RWPE2 (cell line): ENCODE measurements at places on chromosomes 7 and 10.

- H3K4me3 ChIP-seq, result no peak overlapping the region
- no peak for DNase-seq
- H3K27ac ChIP-seq, result no peak overlapping the region
These were observed 41.3 kb downstream of the C10orf105 start for GRCh38 chr10:71678057-71678805.

DNA sequence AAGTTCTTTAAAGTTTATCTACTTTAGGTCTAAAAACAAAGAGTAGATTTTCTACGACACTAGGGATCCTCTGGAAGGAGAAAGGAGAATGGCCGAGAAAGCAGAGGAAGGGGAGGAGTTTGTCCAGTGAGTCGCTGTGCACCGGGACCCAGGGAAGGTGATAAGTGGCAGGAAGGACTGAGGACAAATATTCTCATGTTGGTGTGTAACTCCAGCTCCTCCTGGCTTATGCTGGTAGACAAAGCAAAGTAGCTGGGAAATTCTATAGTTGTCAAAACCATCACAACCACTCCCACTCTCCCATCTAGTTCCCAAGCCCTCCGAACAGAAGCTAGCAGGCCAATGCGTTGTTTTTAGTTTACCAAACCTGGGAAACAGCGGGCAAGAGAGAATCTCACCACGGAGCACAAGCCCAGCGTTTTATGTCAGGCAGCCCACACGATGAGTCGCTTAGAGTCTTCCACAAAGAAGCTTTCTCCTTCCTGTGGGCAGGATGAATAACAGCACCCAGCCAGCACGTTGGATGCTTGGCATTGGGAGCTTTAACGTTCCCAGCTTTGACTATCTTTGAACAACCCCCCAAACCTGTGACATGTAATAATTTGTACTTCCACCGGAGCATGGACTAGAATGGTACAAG, 32.9 kb upstream of the JCAD start:
- no peaks in the 10 kb centered on the region for H3K27me3 ChIP-seq
- no peaks in the 10 kb centered on the region for H3K4me1 ChIP-seq
- no peak overlapping the region for H3K4me3 ChIP-seq
- DNase-seq, result no peak

GRCh38 chr10:102001435-102002068, 54.4 kb downstream of the ARMH3 start:
- no peak overlapping the region for H3K27ac ChIP-seq
- no peak overlapping the region for H3K4me3 ChIP-seq
- peaks cover 35% of the 10 kb centered on the region for H3K36me3 ChIP-seq
- no peaks in the 10 kb centered on the region for H3K4me1 ChIP-seq
- no peak for DNase-seq

DNA sequence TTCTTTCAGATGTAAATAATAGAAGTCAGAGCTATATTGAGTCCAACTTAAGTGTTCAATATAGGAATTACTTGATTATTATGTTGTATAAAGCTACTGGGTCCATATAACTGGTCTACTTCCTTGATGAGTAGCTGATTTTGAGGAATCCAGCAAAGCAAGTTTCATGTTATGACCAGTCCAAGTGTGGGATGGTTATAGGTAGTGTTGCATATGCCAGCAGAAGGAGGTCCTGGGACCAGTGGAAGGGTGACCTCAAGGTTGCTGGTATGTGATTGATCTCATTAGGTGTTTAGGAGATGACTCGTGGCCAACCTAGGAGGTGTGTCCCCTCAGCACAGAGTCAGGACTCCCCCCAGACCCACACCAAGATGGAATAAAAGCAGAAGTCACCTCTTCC, 551.5 kb downstream of the KCNMA1 start:
- H3K27ac ChIP-seq, result no peak overlapping the region
- no peaks in the 10 kb centered on the region for H3K36me3 ChIP-seq
- no peaks in the 10 kb centered on the region for H3K27me3 ChIP-seq
- DNase-seq, result no peak
- no peak overlapping the region for H3K4me3 ChIP-seq

- no peaks in the 10 kb centered on the region for H3K27me3 ChIP-seq
- H3K4me1 ChIP-seq, result no peaks in the 10 kb centered on the region
- no peaks in the 10 kb centered on the region for H3K36me3 ChIP-seq
- H3K27ac ChIP-seq, result no peak overlapping the region
- no peak overlapping the region for H3K4me3 ChIP-seq
These were observed 283.6 kb downstream of the SUGCT start for GRCh38 chr7:40418448-40418847.

- no peak for DNase-seq
- peaks cover 2% of the 10 kb centered on the region for H3K27me3 ChIP-seq
- H3K27ac ChIP-seq, result no peak overlapping the region
- H3K4me3 ChIP-seq, result no peak overlapping the region
- H3K36me3 ChIP-seq, result no peaks in the 10 kb centered on the region
- no peaks in the 10 kb centered on the region for H3K4me1 ChIP-seq
These were observed 134.9 kb downstream of the ANK3 start for GRCh38 chr10:60254776-60255175.

DNA sequence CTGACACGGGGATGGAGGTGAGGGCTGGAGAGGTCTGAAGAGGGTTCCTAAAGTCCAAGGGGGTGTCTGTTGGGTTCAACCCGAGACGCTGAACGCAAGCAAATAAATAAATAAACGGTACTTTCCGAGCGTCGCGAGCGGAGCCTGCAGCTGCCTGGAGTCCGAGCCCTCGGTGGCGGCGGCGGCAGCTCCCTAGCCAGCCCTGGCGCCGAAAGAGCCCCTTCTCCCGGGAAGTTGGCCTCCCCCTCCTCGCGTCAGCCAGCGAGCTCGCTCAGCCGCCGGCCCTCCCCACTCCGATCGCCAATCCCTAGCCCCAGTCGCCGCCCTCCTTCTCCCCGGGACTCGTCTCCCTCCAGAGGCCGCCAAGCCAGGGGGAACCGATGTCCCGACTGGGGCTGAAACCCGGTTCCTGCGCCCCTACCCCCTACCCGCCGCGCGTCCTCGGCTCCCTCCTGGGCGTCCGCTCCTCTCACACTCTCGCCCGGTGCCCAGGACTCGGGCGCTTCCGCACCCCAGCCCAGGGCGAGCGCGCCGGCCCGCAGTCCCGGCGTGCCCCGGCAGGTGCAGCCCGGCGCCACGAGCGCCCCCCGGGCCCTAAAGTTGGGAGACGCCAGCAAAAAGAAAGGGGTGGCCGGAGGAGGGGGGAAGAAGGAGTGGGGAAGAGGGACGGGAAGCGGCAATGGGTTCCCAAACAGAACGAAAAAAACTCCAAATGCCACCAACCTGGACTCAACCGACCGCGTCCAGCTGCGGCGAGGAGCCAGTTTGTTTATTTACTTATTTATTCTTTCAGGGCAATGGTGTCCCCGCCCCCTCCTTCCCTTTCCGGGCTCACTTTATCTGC, at the start of gene GFRA1:
TSS of gene GFRA1 (minus strand) at position 767 of the 844 bp plus-strand sequence. CDS start 1,177 bp downstream, outside the sequence.
- H3K36me3 ChIP-seq, result no peaks in the 10 kb centered on the region
- peaks cover 85% of the 10 kb centered on the region for H3K27me3 ChIP-seq
- DNase-seq, result no peak
- no peak within 1 kb of the TSS for H3K27ac ChIP-seq
- H3K4me3 ChIP-seq, result peak within 1 kb of the TSS; percentile 10

DNA sequence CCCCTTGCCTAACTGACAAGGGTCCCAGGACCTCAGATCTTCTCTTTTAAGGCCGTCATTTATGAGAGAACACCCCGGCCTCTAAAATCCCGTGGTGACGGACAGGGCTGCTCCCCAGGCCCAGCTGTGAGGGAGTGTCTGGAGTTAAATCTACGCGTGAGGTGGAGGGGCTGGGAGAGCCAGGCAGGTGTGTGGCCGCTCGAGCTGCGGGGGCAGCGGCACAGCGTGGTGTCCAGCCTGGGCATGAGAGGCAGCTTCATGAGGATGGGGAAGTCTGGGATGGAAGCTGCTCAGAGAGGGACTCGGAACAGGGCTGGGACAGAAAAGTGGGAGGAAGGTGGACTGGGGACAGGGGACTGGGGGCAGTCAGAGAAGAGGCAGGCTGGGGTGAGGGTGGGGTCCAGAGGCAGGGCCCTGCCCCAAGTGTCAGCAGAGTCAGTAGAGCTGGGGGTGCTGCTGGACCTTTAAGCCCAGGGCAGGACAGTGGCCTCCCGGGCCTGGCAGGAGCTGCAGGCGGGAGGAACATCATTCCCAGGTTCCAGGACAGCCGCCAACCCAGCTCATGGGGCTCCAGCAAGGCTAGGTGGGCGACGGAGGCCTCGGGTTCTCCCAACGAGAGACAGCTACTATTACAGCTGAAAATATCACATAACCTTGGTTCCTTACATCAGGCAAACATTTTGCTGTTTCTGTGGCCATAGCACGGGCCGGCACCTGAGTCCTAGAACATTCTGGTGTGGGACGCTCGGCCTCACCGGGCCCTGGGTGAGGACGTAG, 55.2 kb downstream of the JAKMIP3 start:
- no peaks in the 10 kb centered on the region for H3K36me3 ChIP-seq
- no peak overlapping the region for H3K4me3 ChIP-seq
- no peaks in the 10 kb centered on the region for H3K4me1 ChIP-seq
- no peak overlapping the region for H3K27ac ChIP-seq
- no peaks in the 10 kb centered on the region for H3K27me3 ChIP-seq
- peak; percentile 31 for DNase-seq

DNA sequence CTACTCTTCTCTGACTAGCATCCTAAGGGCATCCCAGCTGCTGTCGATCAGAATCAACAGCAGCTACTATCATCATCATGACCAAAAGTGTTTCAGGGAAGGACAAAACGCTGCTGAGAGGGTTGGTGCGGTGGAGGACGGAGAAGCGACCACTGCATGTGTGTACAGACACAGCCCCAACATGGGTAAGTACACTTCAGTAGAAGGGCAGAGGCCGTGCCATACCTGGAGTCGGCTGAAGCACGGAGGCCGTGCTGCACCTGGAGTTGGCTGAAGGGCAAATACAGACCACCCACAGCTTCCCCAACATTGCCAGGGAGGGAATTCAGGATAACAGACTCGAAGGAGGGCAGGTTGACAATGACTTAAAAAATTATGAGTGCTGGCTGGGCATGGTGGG, 67.8 kb upstream of the CYTH3 start:
- DNase-seq, result no peak
- no peaks in the 10 kb centered on the region for H3K4me1 ChIP-seq
- no peak overlapping the region for H3K27ac ChIP-seq
- H3K4me3 ChIP-seq, result no peak overlapping the region
- H3K36me3 ChIP-seq, result no peaks in the 10 kb centered on the region; the same call in 1 of the 2 replicates

DNA sequence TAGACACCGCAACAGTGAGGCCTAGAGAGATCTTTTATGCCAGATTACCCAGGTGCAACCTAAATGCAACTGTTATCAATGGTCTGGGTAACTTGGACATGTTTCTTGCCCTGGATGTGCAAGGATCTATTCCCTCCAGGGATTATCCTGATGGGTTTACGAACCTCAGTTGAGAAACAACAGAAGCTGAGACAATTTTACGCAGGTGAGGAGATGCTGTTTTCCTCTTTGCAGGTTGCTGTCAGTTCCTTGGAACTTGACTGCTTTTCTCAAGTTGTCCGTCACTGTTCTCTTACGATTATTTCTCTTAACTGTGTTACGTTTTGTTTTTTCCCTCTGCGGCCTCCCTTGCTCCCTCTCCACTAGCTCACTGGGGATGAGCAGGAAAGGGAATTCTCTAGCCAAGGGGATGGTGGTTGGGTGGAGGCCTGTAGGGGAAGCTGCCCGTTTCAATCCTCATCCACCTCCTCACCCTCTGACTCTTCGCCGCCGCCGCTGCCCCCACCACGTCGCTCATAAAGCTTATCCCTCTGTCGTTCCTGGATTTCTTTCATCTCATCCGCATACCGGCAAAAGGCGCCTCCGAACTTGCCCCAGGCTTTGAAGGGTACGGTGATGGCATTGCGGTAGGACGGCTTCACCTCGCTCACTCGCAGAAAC, 1.2 kb downstream of the PURB start:
- peak overlapping the region; percentile 94 for H3K27ac ChIP-seq
- peaks cover 49% of the 10 kb centered on the region for H3K36me3 ChIP-seq
- no peak for DNase-seq
- H3K27me3 ChIP-seq, result no peaks in the 10 kb centered on the region
- H3K4me3 ChIP-seq, result peak overlapping the region; percentile 70

- H3K4me3 ChIP-seq, result no peak overlapping the region
- no peaks in the 10 kb centered on the region for H3K27me3 ChIP-seq
- H3K27ac ChIP-seq, result no peak overlapping the region
- H3K36me3 ChIP-seq, result no peaks in the 10 kb centered on the region; the same call in 1 of the 2 replicates
These were observed 65.5 kb upstream of the TRIM8 start for GRCh38 chr10:102578782-102579181.

DNA sequence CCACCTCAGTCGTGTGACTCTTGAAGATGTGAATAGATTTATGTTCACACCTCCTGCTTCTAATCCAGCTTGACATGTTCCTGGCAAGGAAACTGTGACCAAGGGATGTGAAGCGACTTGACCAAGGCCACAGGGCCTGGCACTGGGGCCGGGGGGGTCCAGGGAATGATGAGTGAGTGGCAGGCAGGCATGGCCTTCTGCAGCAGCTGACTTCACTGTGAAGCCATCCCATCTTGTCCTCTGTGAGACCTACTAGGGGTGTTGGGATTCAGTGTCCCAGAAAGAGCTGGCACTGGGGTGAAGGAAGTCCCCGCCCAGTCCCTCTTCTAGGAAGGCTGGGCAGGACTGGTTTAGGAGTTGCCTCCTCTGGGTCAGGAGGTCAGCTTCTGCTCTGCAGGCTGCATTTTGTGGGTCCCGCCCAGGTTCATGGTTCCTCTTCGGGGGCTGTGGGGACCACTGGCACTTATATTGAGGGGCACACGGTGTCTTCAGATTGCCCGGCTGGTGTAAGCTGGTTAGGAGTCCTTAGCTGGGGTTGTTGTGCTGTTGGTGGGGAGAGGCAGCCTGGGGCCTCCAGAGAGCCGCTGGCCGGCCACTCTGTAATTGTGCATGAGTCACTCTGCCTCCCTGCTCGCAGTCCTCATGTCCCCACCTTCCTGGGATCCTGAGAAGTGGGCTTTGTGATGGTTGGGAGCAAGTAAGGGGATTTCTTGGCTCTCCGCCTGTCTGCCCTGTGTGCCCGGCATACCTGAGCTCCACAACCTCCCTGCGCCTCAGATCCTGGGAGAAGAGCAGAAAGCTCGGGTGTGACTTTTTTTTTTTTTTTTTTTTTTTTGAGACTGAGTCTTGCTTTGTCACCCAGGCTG, 11.0 kb downstream of the ZMIZ1 start:
- DNase-seq, result no peak
- H3K4me3 ChIP-seq, result no peak overlapping the region

GRCh38 chr10:104255311-104255981, 754 bp downstream of the GSTO1 start:
- no peak for DNase-seq
- peak overlapping the region; percentile 63 for H3K4me3 ChIP-seq
- peak overlapping the region; percentile 90 for H3K27ac ChIP-seq
- peaks cover 43% of the 10 kb centered on the region for H3K36me3 ChIP-seq
- H3K27me3 ChIP-seq, result no peaks in the 10 kb centered on the region

GRCh38 chr10:102507521-102507920, 3.7 kb downstream of the SUFU start:
- H3K4me3 ChIP-seq, result no peak overlapping the region
- no peak overlapping the region for H3K27ac ChIP-seq
- peaks cover 4% of the 10 kb centered on the region for H3K4me1 ChIP-seq
- DNase-seq, result no peak
- peaks cover 27% of the 10 kb centered on the region for H3K36me3 ChIP-seq

- no peak for DNase-seq
- H3K4me1 ChIP-seq, result no peaks in the 10 kb centered on the region
- H3K4me3 ChIP-seq, result no peak overlapping the region
These were observed 4.5 kb downstream of the ANKRD61 start for GRCh38 chr7:6035686-6036085.
